Stimulated activated CD8-positive, alpha-beta memory T cell treated with anti-CD3 and anti-CD28 coated beads, Interleukin-7, amount 100 ng/mL, for 1 hour (primary cell): ENCODE measurements at places on chromosomes 5 and 9.

DNA sequence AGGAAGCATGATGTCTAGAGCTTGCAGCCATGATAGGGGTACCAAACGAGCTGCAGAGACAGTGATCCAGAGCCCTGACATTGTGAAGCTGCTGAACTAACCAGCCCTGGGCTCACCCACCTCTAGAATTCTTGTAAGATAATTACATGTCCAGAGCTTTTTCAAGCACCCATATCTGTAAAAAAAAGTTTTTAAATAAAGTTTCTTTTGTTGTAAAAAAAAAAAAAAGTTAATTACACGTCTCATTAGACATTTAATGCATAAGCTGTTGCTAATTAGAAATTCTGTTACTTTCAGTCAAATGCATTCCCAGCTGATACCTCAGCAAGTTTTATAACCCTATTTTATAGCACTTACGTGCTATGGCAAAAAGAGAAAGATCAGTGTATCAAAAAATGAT is 65.6 kb downstream of the C9orf85 start:
- no peak for DNase-seq

- DNase-seq = no peak
Observed at GRCh38 chr9:105248691-105249090, 4.2 kb downstream of the SLC44A1 start.

- DNase-seq = no peak
Observed at GRCh38 chr5:88377705-88378656, 109.3 kb upstream of the TMEM161B start.

- DNase-seq = no peak
Observed at GRCh38 chr5:132101385-132101880, 27.8 kb downstream of the CSF2 start.

- no peak for DNase-seq
Observed at GRCh38 chr9:137851516-137852267, 25.9 kb upstream of the CACNA1B start.

DNA sequence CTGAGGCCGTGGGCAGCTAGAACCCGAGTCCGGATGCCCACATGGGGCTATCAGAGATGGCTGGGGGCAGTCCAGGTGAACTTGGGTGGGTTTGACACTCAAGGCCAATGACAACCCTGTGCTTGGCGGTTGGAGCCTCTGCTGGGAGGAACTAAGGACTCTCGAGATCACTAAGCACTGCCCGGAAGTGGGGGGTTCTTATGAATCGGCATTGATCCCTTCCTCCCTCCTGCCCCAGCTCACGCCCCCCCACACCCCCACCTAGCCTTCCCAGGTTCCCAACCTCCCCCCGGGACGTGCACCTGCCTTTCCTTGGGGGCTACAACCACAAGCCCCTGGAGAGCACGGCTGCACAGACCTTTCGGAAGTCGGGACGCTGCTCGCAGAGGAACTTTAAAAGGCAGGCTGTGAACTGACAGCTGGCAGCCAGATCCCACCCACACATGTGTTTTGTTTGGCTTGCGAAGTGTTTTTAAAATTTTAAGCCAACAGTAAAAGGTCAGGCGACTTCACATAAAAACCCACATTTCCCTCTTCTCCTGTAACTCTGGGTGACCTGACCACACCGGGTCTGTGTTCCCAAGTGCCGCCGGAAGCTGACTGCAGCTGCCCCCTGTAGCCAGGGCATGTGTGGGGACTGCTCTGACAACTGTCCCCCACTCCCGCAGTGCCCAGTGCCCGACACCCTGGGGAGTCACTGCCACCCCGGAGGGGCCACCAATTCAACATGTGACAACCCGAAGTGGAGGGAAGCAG is 5.1 kb upstream of the RALGDS start:
- DNase-seq = no peak

DNA sequence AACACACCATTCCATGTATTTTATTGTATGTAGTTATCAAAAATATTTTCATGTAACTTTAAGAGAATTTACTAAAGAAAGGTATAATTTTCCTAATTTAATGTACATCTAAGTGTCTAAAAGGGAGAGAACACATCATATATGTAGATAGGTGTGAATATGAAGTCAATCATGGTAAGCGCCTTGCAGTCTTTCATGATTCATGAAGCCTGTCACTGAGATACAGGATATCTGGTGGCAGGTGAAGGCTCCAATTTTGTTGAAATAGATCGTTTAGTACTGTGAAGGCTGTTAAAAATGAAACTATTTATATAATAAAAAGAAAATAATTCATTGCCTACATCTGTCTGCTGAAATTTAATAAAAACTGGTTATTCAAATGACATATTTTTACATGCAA is 15.5 kb upstream of the RGMB start:
- no peak for DNase-seq

- no peak for DNase-seq
Observed at GRCh38 chr5:95866435-95867040, 44.0 kb upstream of the GLRX start.

DNA sequence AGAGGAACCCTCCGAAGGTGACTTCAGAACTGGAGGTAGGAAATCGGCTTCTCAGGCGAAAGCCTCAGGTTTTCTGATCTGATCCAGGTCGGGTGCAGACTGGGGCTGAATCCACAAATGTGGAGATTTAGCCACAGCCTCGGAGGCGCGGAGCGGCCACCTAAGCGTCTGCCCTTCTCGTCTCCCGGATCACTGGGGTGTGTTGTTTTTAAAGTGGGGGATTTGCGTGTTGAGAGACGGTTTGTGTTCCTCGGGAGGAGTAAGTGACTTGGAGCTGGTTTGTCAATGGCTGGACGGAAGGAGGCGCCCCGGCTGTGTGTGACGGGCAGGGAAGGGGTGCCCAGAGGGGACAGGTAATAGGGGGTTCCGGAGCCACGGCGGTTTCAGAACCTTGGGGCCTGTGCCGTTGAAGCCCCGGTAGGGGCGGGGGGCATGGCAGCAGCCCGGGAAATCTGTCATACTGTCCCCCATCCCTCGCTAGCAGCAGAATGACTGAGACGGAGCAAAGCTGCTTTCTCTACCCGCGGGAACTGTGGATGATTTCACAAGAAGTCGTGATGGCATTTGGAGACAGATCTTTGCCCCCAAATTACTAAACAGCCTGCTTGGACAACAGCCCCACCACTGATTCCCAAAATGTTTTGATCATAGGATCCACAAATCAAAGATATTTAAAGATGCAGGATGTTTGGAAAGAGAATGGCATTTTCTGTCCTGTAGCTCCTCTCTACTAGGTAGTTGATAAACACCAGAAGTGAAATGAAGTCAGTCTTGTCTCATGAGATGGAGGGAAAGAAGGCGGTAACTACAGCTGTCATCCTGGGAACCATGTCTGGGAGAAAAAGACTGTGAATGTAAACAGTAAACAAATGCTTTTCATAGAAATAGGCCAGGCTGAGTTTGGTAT is 216.5 kb downstream of the PDZD2 start:
- DNase-seq = no peak
